ENCODE measurements at places on chromosomes 7 and 10.
A peak's percentile ranks its signal among the peaks of the same experiment; 100 is the strongest.

- DNase-seq = no peak
These were observed 12.7 kb downstream of the SCIN start for GRCh38 chr7:12583176-12583575.

DNA sequence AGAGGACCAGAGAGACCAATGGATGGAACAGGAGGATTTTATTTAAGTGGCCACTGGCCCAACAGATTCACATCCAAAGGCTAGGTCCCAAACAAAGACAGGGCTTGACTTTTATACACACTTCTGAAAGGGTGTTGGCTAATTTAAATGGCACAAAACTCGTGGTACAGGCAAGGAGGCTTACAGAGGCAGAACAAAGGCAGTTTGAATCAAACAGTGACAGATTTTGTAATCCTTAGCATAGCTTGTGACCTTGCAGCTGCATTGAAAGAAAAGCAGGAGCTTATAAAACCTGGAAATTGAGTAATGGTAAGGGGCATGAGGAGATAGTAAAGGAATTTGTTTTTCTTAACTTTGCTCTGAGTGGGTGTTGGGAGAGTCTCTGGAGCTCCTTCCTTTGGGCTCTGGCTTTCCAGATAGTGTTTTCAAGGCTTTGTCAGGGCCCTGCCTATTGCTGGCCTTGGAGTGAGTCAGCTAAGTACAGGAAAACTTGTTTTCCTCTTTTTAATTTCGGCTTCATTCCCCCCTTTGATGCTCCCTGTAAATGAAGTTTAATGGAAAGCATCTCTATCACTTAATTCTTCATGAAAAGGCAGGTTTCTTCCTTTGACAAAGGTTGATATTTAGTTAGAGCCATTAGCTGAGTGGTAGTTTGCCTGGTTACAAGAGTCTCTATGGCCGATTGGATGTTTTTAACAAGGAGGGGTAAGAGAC, 96.9 kb downstream of the TRIM24 start:
- no peak for DNase-seq

DNA sequence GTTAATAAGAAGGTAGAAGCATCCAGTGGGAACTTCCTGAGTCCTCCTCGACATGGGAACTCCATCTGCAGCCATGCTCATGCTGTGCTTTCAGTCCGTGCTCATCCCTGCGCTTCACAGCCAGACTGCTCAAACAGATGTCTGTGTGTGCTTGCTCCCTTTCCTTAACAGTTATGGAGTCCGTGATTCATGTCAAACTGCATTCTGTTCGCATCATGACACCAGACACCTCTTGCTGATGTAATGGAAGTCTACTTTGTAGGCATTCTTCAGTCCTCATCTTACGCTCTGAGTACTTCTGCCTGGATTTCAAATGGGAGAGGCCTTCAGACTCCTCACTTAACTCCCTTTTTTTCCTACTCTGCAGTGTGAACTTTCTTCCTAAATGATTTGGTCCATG, 304.9 kb downstream of the SUGCT start:
- DNase-seq = no peak

GRCh38 chr10:22593636-22594198, 120.7 kb downstream of the PIP4K2A start:
- DNase-seq = no peak

DNA sequence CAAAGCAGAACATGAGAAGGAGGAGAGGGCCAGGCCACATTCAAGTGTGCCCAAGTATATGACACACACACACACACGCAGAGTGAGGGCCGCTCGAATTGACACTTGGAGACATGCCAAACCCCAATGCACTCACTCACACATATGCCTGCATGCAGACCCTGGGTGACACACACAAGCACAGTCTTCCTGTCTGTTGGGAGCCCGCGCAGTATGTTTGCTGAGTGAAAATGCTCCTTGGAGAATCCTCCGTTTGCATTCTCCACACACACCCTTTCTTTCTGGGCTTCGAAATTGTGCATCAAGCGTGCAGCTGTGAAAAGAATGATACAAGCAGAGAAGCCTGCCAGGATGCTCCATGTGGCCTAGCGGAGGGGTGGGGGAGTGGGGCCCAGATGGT, 120.9 kb downstream of the PLXNA4 start:
- DNase-seq = no peak

GRCh38 chr7:123661765-123662164, 6.1 kb downstream of the LMOD2 start:
- DNase-seq = no peak

- DNase-seq = no peak
These were observed 120.7 kb downstream of the WDFY4 start for GRCh38 chr10:48805411-48805810.

- peak; percentile 55 for DNase-seq
These were observed 275.1 kb downstream of the CELF2 start for GRCh38 chr10:11292576-11293302.

- no peak for DNase-seq
These were observed 4.5 kb upstream of the TRIM24 start for GRCh38 chr7:138455609-138456008.

DNA sequence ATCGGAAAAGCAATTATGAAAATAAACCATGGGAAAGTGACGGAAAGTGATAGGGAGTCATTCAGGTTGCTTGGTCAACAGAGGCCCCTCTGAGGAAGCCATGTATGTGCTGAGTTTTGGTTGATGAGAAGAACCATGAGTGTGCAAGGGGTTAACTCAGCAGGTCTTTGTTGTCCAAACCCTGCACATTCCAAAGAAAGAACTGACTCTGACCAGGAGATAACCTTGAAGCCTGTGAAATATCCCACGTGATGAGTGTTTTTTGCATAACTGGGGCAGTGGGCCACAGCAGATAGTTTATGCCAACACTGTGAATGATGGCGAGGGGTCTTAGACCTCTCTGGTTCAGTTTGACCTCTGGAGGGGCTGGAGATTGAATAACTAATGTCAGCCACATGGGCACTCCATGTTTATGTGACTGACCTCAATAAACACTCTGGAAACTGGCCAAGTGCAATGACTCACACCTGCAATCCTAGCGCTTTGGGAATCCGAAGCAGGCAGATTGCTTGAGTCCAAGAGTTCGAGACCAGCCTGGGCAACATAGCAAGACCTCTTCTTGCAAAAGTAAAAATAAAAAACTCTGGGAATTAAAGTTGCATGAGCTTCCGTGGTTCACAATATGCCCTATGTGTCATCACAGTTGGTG, 154.0 kb upstream of the FOXK1 start:
- no peak for DNase-seq

GRCh38 chr7:50270531-50271018, 33.9 kb upstream of the IKZF1 start:
- DNase-seq = no peak

- peak; percentile 65 for DNase-seq
These were observed 3.9 kb upstream of the INPP5A start for GRCh38 chr10:132533571-132534260.

DNA sequence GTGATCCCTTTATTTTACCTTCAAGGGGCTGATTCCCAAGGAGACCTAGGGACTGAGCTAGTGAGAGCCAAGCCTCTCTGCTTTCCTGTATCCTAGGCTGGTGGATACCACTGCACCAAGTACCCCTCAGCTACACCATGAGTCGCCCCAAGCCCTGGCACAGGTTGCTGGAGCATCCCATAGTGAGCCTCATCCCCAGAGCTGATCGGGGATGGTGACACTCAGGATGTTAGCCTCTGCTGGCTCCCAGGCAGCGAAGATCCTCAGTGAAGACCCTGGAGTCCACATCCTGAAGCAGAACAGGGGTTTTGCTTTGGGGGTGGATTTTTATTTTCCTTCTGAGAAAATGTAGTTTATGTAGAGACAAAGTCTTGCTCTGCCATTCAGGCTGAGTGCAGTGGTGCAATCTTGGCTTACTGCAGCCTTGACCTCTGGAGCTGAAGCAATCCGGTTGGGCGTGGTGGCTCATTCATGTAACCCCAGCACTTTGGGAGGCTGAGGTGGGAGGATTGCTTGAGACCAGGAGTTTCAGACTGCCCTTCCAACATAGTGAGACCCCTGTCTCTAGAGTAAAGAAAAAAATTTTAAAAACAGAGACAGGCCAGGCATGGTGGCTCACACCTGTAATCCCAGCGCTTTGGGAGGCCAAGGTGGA, 12.5 kb upstream of the ZNF212 start:
- DNase-seq = no peak

DNA sequence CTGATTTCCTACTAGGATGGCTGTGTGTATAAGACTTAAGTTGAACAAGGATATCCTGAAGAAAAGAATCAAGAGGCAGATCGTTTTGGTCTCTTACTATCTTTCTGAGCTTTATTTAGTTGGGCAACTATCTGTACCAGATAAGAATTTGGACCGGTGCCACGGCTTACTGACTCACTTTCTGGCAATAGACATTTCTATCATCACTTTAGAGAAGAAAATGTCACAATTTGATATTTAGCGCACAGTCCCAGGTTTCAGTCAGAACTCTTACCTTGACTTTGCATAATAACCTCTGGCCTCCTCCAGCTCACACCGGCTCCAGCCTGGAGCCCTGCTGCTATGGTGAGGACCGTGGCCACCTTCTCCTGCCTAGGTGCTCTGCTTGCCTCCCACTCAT, 218.2 kb upstream of the MDFIC start:
- DNase-seq = no peak

DNA sequence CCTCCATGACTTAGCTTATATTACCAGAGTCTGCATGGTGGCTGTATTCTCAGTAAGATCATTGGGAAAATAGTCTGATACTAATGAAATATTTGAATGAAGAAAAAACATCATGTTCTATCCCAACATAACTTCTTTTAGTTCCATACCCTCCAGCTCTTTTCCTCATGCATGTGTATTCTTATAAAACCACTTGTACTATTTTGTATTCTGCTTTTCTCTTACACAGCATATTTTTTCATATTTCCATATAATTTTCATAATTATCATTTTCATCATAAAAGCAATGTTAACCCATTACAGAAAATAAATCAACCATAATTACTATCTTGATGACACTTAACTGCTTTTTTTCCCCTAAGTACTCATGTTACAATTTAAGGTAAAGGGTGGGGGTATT, 371.2 kb upstream of the LRGUK start:
- no peak for DNase-seq

DNA sequence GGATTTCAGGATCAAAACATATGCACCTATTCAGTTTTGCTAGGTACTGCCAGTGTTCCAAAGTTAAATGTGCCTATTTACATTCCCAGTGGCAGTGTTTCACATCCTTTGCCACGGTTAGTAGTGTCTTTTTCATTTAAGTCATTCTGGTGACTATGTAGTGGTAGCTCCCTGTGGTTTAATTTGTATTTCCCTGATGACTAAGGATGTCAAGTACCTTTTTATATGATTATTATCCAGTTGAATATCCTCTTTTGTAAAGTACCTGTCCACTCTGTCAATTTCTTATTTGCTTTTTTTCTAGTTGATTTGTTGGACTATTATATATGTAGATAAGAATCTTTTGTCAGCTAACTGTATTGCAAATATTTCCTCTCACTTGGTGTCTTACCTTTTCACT, 45.1 kb downstream of the TMEM60 start:
- no peak for DNase-seq

- DNase-seq = no peak
These were observed 88.6 kb downstream of the RNF216 start for GRCh38 chr7:5692845-5693278.

GRCh38 chr10:60185421-60185820, 204.3 kb downstream of the ANK3 start:
- DNase-seq = no peak

DNA sequence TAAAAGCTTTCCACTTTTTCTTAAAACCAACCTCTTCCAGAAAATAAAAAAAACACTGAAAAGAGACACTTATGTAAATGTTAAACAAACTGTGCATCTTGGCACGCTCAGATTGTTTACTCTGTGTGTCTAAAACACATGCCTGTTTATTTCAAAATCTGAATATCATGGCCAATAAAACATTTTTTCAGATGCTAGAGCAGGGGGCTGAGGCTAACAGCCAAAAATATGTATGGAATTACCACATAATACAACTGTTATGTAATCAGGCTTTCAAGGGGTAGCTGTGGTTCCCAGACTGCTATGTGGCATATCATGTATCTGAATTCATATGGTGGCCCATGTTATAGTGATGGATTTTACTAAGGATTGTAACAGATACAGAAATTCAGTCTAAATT, 130.4 kb downstream of the HIBADH start:
- DNase-seq = no peak

DNA sequence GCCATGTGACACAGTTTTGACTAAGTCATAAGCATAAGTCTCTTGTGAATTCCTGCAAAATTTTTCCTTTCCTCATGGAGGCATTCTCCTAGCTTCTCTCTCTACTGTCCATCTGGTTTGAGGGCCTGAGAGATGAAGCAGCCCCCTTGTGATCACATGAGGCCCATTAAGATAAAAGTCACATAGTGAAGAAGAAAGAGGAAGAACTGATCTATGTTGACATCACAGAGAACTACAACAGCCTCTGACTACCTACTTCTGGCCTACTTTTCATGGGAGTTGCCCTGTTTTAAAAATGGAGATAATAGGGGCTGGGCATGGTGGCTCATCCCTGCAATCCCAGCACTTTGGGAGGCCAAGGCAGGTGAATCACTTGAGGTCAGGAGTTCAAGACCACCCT, 50.4 kb downstream of the TFEC start:
- no peak for DNase-seq

- no peak for DNase-seq
These were observed 181.1 kb upstream of the BMPER start for GRCh38 chr7:33724201-33724600.

DNA sequence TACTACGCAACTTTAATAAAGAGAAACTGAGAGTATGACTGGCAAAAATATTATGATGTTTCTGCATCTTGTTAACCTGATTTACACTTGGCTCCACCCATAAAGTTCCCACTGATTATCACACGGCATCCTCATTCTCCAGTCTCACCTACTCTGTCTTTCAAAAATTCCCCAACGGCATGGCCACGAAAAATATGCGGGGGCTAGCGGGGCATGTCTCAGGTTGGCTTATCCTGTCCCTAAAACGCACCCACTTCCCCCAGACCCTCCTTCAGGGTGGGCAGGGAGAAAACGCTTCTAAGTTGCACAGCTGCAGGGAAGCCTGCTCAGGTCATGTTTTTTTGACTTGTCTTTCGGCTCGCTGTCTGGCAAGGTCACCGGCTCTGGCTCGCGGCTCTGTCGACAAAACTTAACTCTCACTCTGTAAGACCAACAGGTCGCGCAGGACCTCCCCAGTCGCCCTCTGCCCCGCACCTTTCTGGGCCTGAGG, 3.8 kb downstream of the CDK6 start:
- no peak for DNase-seq

GRCh38 chr10:133377818-133378250, 1.2 kb upstream of the PAOX start:
- no peak for DNase-seq

GRCh38 chr10:33550811-33551210, 216.3 kb upstream of the NRP1 start:
- DNase-seq = no peak

- no peak for DNase-seq
These were observed 52.7 kb upstream of the SLC29A3 start for GRCh38 chr10:71266147-71266917.

Measured in coronary artery (tissue), 2 donors.